ENCODE measurements at places on chromosomes 1 and 21. TPM values are rescaled to one million over a fixed set of nuclear protein-coding genes. Genes with fewer than 3 reads are reported as not detected.

SLAMF9 gene
- total RNA-seq = not detected

MASP2 gene
- total RNA-seq = not detected

DNA sequence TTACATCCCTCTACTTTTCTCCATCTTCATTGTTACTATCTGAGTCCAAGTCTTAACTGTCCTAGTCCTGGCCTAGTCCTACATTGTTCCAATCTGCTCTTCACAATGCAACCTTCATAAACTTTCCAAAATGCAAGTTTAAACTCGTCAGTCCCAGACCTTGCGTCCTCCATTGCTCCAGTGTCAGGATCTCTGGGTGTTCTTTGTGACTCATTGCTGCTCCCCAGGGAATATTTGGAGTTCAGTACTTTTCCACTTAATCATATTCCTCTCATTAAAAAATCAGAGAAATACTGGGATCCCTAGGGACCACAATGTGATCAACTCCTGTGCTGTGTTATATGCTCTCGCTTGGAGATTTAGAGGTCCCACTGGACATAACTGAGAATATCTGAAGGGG lies 18.0 kb upstream of the KPRP start:
- no peak overlapping the region for H3K4me3 ChIP-seq
- peaks cover 6% of the 10 kb centered on the region for H3K27me3 ChIP-seq
- no peak overlapping the region for H3K27ac ChIP-seq
- no peak for DNase-seq
- no peaks in the 10 kb centered on the region for H3K4me1 ChIP-seq
- H3K36me3 ChIP-seq = no peaks in the 10 kb centered on the region

DNA sequence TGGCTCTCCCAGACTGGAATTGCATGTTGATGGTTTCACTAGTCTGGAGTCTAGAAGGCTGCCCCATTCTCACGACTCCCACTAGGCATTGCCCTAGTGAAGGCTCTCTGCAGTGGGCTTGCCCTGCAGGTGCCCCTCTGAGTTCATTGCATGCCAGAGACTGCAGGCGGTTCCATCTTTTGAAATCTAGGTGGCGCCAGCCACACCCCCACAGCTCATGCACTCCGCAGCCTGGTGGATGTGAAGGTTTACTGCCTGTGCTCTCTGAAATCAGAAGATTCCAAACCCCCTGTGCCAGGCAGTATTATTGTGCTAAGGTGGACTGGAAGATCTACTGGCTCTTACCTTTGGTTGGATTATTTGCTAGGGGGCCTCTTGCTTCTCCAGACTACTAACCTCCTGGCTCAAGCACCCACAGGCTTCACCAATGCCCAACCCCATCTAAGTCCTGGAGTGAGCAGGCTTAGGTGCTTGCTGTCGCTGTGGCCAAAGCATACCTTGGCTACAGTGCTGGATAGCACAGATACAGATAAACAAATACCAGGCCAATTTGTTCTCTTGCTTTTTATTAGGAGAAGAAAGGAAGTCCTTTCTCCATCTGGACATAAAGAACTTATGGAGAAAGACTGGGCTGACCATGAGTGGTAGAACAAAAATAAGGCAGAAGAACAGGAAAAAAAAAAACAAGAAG lies 83.5 kb upstream of the SIM2 start:
- H3K4me3 ChIP-seq = no peak overlapping the region
- no peaks in the 10 kb centered on the region for H3K4me1 ChIP-seq
- H3K27me3 ChIP-seq = no peaks in the 10 kb centered on the region
- DNase-seq = no peak

GRCh38 chr1:34086561-34086960 lies 78.5 kb downstream of the CSMD2 start:
- H3K4me1 ChIP-seq = no peaks in the 10 kb centered on the region
- no peak for DNase-seq
- peaks cover 2% of the 10 kb centered on the region for H3K27me3 ChIP-seq

CLCA2 gene
- total RNA-seq = not detected

C1orf141 gene
- total RNA-seq = not detected

DNA sequence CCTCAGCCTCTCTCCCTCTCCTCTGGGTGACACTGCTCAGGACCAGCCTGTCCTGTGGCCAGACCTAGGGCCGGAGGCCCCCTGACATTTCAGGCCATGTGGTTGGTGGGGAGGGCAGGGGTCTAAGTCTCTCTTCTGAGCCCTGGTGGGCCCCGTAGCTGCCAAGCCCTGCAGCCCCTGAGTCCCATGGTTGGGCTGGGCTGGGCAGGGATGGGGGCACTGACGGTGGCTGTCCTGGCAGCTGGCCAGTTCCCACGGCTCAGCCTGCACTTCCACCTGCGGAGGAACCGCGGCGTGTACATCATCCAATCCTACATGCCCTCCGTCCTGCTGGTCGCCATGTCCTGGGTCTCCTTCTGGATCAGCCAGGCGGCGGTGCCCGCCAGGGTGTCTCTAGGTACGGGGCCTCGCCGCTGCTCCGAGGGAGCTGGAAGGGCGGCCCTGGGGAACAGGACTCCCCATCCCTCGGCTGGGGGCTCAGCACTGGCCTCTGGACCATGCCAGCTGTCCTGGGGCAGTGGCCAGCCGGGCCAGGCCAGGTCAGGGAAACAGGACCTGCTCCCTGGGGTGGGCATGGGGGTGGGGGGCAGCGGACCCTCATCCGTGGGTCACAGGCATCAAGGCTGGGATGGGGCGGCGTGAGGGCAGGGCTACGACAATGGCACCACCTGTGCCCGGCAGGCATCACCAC lies 9.9 kb downstream of the GABRD start:
- no peak for DNase-seq
- no peaks in the 10 kb centered on the region for H3K27me3 ChIP-seq
- H3K4me1 ChIP-seq = peaks cover 4% of the 10 kb centered on the region
- no peak overlapping the region for H3K27ac ChIP-seq
- H3K36me3 ChIP-seq = no peaks in the 10 kb centered on the region

FAM43B gene
- total RNA-seq = not detected

TTC22 gene
- 15.8 TPM for total RNA-seq

All from CD4-positive, CD25-positive, alpha-beta regulatory T cell (primary cell).